Activated CD8-positive, alpha-beta T cell treated with anti-CD3 and anti-CD28 coated beads for 36 hours (primary cell): ENCODE measurements at places on chromosomes 12 and 14. TPM values are rescaled to one million over a fixed set of nuclear protein-coding genes. Genes with fewer than 3 reads are reported as not detected.

DNA sequence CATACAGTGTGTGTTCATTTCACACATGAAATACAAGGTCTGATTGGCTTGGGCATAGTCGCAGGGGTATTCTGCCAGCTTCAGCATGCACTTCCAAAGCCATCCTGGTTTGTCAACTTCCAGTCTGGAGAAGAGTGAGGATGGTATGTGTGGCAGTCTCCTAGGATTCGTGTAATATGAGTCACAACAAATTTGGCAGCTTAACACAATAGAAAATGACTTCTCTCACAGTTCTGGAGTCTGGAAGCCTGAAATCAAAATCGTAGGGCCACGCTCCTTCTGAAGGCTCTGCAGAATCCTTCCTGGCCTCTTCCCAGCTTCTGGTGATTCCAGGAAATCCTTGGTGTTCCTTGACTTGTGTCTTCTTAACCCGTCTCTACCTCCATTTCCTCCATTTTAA lies 167.5 kb downstream of the PPM1H start:
- DNase-seq = no peak

GRCh38 chr14:89164168-89165073 lies 252.6 kb downstream of the FOXN3 start:
- DNase-seq = no peak

- no peak for DNase-seq
Measured at GRCh38 chr12:55875704-55876467, 33.1 kb upstream of the MMP19 start.

KRT2 gene
- total RNA-seq = not detected

GRCh38 chr12:62803756-62804155 lies 131.2 kb downstream of the PPM1H start:
- DNase-seq = no peak

TBC1D30 gene
- total RNA-seq = 0.72 TPM

LRP1-AS gene
- total RNA-seq = not detected

DNA sequence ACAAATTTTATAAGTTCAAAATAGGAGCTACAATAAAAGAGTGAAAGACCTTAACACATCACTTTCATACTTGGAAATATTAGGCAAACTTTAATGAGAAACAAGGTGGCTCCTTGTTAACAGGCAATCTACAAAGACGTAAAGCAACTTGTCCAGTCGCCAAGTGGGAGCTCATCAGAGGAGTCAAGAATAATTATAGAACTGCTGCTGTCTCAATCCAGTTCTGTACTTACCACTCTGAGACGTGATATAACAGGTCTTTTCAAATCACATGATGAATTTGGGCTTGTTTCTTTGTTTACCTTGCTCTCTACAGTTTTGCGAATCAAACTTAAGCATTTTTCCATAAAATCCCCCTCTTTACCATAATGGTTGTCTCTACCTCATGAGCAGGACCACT lies 3.6 kb downstream of the YBX3 start:
- no peak for DNase-seq

FAM90A1 gene
- total RNA-seq = 0.27 TPM
